ENCODE measurements at places on chromosomes 16 and 17.
A peak's percentile ranks its signal among the peaks of the same experiment; 100 is the strongest.

DNA sequence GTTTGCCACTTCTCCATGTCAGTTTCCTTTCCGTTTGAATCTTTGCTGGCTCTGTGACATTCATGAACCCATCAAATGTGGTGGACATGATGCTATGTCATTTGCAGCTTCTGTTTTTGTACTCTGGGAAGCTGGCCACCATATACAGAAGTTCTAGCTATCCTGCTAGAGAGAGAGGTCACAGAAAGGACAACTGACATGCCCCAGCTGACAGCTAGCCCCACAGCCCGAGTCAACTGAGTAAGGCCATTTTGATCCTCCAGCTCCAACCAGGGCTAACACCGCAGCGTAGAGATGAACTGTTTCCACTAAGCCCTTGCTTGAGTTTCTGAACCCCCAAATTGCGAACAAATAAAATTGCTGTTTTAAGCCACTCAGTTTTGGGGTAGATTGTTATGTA lies 33.8 kb downstream of the CCDC42 start:
- no peak for DNase-seq

- DNase-seq: peak; percentile 54
Observed at GRCh38 chr17:79042421-79043190, 18.6 kb downstream of the C1QTNF1 start.

- DNase-seq: no peak
Observed at GRCh38 chr16:66682271-66682670, 14.3 kb downstream of the CMTM4 start.

DNA sequence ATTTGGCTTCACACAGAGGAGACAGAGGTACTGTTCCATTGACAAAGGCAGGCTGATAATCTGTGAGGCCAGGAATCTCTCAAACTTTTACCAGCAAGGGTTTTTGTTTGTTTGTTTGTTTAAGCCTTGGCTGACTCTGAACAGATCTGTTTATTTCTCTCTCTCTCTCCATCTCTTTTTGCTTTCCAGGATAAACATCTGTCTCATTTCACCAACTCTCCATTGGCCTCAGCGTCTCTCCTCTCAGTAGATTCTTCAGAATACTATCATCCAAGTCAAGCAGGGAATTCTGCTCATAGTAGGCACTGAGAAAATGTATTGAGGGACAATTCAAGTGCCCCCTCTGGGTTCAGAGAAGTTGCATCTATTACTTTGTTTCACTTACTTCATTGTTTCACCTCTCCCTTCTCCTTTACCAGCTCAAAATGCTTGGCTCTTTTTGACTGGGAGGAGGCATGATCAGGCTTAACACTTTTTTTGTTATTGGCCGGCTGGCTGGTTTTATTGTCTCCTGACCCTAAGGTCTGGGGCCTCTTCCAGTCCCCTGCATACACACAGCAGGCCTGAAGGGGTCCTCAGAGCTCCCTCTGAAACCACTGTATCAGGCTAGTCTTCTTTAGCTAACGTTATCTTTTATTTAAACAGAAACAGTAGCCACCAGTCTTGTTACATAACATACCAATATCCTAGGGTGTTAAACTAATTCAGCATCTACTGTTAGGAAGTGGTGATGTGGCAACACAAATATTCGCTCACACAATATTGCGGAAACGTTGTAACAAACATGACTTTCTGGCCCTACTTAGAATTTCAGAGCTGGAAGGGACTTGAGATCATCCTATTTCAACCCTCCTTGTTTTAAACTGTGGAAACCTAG lies 2.0 kb upstream of the YPEL2 start:
- peak; percentile 66 for DNase-seq

DNA sequence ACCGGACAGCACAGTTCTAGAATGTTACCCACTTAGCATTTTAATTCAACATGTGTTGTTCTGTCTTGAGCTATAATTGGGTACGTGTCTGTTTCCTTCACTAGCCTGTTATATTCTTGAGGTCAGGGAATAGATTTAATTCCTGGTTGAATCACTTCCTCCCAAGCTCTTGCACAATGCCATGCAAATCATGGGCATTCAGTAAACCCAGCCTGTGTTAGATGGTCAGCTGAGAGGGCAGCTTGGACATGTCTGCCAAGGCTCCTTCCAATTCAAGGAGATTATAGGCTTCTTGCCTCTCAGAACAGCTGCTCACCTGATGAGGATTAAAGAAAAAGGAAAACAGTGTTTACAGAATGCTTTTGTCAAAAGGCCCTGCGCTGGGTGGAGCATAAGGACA lies 12.6 kb downstream of the C1QTNF1 start:
- no peak for DNase-seq

DNA sequence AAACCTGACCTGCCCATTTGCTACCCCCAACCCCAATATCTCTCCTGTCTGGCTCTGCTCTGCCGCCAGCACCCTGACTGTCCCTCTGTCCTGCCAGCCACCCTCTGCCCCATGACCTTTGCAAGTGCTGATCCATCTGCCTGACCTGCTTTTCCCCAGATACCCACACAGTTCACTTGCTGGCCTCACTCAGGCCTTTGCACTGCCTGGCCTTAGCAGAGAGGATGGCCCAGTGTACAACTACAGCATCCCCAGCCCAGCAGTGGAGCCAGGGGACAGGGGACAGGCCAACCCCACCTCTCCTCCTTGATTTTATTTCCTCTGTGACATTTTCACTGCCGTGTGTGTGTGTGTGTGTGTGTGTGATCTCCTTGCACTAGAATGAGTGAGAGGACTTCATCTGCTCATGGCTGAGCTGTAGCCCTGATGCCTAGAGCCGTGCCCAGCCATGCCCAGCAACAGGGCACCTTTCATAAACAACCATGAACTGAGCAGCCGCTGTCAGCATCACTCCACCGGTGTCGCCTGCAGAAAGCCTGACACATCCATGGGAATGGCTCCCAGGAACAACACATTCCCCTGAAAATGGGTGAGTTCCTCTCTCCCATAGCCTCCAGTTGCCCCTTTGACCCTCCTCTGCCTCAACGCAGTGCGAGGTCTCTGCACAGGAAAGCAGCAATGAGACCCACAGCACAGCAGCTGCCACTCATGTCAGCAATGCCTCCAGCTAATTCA lies 36.0 kb upstream of the RBFOX3 start:
- DNase-seq: no peak

GRCh38 chr16:24876231-24876630 lies 30.5 kb downstream of the SLC5A11 start:
- no peak for DNase-seq

DNA sequence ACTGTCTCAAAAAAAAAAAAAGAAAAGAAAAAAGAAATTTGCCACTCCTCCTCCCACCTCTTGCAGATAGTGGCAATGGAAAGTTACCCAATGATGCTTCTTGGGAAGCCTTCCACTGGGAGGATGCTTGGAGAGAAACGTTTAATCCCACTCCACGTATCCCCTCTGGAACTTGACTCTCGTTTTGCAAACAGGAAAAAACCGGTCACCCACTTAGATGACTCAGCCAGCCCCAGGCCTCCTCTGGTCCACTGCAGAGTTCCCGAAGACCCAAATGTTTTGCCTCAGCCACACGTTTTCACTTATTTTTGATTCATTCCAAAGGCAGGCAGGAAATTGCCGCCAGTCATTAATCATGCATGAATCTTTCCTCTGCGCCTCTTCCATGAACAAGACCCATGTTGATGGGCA lies 9.3 kb upstream of the TNFRSF17 start:
- no peak for DNase-seq

DNA sequence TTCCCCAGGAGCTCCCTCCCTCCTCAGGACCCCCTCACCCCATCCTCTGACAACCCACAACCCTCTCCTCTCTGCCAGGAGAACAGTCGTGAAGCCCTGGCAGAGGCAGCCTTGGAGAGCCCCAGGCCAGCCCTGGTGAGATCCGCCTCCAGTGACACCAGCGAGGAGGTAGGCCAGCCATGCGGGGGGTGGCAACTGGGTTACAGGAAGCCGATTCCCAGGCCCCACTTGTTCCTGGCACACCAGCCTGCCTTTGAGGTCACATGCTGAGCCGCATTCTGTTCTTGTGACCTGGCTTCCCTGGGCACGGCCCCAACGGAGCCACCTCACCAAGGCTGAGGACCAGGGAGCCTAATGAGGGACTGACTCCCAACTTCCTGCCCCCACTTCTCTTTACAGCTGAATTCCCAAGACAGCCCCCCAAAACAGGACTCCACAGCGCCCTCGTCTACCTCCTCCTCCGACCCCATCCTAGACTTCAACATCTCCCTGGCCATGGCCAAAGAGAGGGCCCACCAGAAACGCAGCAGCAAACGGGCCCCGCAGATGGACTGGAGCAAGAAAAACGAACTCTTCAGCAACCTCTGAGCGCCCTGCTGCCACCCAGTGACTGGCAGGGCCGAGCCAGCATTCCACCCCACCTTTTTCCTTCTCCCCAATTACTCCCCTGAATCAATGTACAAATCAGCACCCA lies 7.9 kb downstream of the NAT9 start:
- no peak for DNase-seq

- no peak for DNase-seq
Observed at GRCh38 chr16:79409978-79410377, 190.6 kb downstream of the MAF start.

DNA sequence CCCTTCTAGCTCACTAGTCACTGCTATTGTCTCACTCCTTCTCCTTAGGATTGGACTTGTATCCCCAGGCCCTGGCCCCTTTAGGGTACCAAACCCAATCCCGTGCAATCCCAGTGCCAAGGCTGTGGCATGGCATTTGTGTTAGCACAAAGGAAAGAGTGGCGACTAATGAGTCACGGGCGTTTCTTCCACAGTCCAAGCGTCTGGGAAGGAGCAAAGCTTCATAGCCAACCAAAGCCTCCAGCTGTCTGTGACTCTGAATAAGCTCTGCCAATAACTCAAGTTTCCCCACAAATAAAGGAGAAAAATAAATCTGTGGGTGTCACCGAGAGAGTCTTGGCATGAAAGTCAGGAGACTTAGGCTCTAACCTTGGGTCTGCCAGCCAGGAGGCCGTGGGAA lies 54.6 kb upstream of the COX10 start:
- DNase-seq: no peak

DNA sequence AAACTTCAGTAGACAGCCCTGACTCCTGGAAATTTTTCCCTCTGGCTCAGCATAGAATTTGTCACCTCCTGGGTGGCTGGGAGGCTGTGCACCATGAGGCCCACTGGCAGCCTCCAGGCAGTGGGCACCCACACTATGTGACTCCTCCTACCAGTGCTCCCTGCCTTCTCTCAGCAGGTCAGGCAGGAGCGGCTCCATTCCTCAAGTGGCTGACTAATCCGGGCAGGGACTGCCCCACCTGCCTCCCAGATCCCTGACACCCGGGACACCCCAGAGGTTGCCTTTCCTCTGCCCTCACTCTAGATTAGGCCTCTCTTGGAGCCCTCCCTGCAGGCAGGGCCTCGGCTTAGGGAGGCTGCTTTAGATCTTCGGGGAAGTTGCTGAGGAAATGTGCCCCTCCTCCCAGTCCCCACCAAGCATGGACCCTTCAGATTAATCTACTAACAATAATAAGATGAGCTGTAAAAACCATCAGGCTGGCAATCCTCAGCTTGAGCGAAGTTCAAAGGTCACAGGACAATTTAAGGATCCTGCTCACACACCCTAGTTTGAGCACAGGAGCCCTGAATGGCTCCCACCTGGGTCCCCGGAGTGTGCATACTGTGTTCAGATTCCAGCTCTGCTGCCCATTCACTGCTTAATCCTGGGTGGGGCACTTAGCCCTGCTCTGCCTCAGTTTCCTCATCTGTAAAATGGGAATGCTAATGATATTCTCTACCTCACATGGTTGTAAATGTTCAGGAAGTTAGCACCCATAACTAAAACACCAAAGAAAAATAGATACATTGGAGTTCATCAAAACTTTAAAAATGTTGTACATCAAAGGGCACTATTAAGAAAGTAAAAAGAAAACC lies 10.0 kb upstream of the MYCBPAP start:
- DNase-seq: no peak

DNA sequence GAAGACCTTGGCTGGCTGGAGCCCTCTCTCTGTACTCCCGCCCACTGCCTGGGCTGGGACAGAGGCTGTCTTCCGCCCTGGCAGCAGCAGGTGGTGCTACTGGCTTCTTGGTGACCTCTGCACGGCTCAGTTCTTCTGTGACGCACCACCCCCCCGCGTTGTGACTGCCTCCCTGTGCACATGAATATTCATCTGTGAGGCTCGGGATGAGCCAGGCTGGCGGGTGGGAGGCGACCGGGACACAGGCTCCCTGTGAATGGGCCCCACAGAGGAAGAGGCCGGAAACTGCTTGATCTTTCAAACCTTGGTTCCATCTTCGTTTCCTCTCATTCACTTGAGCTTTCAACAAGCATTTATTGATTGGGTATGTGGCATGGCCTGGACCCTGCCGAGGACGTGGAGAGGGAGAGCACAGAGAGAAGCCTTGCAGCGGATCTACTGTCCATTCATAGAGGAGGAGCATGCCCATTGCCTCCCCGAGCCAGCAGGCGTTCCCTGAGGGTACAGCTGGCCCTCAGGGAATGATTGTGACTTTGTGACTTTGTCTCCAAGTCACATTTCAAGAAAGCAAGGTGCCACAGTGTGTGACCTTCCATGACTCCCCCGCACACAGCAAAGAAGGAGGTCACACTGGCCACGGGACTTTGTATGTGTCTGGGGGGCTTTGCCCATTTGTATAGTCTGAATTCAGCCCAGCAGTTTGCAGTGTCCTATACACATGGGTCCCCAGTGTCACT lies 45.0 kb downstream of the B9D1 start:
- DNase-seq: no peak

GRCh38 chr17:83109793-83110645 lies 30.6 kb downstream of the METRNL start:
- DNase-seq: no peak

- DNase-seq: no peak
Observed at GRCh38 chr17:42579794-42580551, 2.4 kb upstream of the PSMC3IP start.

- no peak for DNase-seq
Observed at GRCh38 chr17:73291260-73291801, 20.5 kb downstream of the CDC42EP4 start.

GRCh38 chr17:15955793-15956541 lies 11.0 kb downstream of the ADORA2B start:
- no peak for DNase-seq

DNA sequence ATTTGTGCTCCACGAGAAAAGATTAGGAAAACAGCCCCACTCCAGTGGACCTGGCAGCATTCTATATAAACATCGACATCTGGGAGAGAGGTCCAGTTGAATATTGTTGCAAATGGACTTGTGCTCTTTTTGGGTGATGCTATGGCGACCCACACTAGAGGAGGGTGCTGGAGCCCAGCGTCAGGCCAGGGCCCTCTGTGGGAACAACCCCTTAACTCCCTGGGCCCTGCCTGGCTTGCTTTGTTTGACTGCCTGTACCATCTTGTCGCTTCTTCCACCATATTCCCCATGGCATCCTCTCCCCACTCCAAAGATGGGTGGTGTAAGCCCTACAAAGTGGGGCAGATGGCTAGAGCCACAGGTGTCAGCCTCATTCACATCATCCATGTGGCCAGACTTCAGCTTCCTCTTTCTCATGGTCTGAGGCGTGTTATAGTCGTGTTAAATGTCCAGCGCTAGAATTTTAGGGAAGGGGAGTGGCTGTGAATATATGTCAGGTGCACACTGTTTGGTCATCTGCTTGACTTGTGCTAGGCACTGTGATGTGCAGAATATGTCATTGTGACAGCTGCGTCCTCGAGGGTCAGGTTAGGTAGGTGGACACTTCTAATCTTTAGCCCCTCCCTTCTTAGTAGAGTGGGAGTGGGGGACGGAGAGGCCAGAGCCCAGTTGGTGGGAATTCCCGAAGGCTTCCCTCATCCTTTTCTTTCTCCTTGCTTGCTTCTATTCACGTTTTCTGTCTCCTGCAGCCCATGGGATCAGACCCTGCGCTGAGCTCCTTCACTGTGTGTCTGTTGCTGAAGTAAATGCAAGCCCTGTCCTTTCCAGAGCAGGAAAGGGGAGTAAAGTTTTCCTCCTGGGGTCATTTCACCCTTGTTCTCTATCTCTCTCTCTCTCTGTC lies 49.8 kb downstream of the MPRIP start:
- DNase-seq: no peak

GRCh38 chr17:17978481-17979424 lies 6.1 kb downstream of the DRC3 start:
- DNase-seq: no peak

Data from CD4-positive, alpha-beta T cell treated with Interleukin-15 for 4 hours (primary cell).